ENCODE measurements at places on chromosomes 13 and 19.
A peak's percentile ranks its signal among the peaks of the same experiment; 100 is the strongest.

- DNase-seq, result no peak
Measured at GRCh38 chr19:41699968-41700323, 8.5 kb upstream of the CEACAM5 start.

DNA sequence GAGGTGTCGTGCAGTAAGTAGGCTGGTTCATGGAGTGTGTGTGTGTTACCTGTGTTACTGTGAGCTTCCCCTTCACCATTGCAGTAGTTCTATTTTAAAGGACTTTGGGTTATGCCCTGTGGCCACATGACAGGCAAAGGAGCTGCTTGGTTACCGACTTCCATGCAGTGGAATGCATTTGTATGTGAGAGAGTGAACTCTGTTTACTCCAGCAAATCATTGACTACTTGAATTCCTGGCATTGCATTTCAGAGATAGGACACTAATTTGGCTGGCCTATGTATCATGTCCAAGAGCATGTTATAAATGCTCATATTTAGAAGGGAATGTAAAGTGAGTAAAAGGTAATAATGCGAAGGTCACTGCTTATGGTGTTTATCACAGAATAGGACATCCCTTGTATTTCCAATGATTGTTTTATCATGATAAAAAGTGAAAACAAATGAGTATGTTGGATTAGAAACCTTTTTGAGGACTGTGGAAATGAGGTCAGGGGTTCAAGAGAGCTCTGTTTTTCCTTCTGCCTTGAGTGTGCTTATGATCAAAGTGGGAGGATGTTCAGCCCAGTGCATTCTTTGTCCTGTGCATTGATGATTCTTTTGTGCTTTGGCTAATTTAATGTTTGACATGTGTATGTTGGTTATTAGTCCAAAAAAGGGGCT, 156.5 kb downstream of the LMO7 start:
- DNase-seq, result no peak

DNA sequence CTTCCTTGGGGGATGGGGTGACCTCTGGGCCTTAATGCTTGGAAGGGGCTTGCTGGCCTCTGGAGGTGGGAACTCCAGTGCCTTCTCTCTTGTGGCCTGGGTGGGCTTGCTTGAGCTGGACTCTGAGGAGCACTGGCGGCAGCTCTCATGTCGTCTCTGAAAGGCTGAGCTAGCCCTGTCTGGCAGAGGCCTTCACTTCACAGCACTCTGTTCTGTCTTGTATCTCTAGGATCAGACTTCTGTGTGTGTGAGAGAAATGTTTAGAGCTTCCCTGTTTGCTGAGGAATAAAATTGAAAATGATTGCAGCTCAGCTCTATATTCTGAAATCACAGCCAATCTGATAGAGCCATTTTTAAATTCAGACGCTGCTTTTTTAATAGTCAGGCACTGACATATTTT, 185.3 kb downstream of the KCNRG start:
- no peak for DNase-seq

DNA sequence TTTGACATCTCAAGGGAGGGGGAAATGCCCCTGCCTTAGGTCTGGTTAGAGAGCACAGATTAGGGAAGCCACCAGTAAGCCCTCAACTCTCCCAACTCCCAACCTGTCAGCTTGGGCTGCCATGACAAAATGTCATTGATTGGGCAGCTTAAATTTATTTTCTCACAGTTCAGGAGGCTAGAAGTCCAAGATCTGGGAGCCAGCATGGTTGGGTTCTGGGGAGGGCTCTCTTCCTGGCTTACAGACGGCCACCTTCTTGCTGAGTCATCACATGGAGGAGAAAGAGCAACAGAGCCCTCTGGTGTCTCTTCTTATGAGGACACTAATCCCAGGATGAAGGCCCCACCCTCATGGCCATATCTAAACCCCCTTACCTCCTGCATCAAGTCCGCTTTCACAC, 24.2 kb downstream of the C19orf12 start:
- peak; percentile 53 for DNase-seq
